ENCODE measurements at places on chromosomes 1 and 21. TPM values are rescaled to one million over a fixed set of nuclear protein-coding genes. Genes with fewer than 3 reads are reported as not detected.

Gene PRAMEF12
- total RNA-seq = not detected

Gene WNT9A
- total RNA-seq = 0.52 TPM

Gene PLA2G2D
- not detected for total RNA-seq

Gene DCST1
- not detected for total RNA-seq

Gene ZBTB8A
- 14.3 TPM for total RNA-seq

Gene SLAMF9
- total RNA-seq = 0.86 TPM

Gene GBP7
- total RNA-seq = not detected

Gene CD58
- 14.6 TPM for total RNA-seq

Gene HES5
- total RNA-seq = not detected

Gene APCS
- total RNA-seq = not detected

Gene RNF220
- 45.9 TPM for total RNA-seq

Gene DLGAP3
- total RNA-seq = not detected

Gene GUCA2B
- not detected for total RNA-seq

Gene CYP4Z1
- total RNA-seq = under 0.01 TPM

Gene OLIG2
- not detected for total RNA-seq

Gene ZFP69
- 3.9 TPM for total RNA-seq

Gene GJA8
- not detected for total RNA-seq

Gene FCGR3A
- not detected for total RNA-seq

Gene CCDC17
- 1.5 TPM for total RNA-seq

Gene KRTAP21-2
- total RNA-seq = 1.3 TPM

Gene SIK1
- 1.2 TPM for total RNA-seq

Gene ICOSLG
- under 0.01 TPM for total RNA-seq

Gene MAGOH
- 27.4 TPM for total RNA-seq

Gene SHISAL2A
- total RNA-seq = not detected

Gene OR2L3
- not detected for total RNA-seq

Gene MX2
- total RNA-seq = 0.52 TPM

Gene GSTM5
- total RNA-seq = 9.1 TPM

Gene FHAD1
- total RNA-seq = 0.11 TPM

Gene CFAP141
- total RNA-seq = not detected

Gene KLF17
- total RNA-seq = 1.4 TPM

Gene NPPB
- not detected for total RNA-seq

Gene NEK2
- total RNA-seq = 15.0 TPM

Gene ZNF697
- 9.4 TPM for total RNA-seq

Gene PCAT6
- 0.52 TPM for total RNA-seq

Gene GBP5
- total RNA-seq = 0.11 TPM

Gene RGS2
- 5.0 TPM for total RNA-seq

Gene S100B
- total RNA-seq = 28.0 TPM

Gene TMPRSS2
- not detected for total RNA-seq

Gene PROK1
- total RNA-seq = not detected

Gene CAPN9
- not detected for total RNA-seq

Gene C1QTNF12
- total RNA-seq = 0.43 TPM

Gene FCGR2B
- total RNA-seq = not detected

Gene OR2T6
- not detected for total RNA-seq

Gene PROX1
- total RNA-seq = 0.22 TPM

Gene SEMA4A
- total RNA-seq = 2.5 TPM

Gene TFF2
- total RNA-seq = not detected
